Mononuclear cell (primary cell): ENCODE measurements at places on chromosomes 2 and 18. TPM values are rescaled to one million over a fixed set of nuclear protein-coding genes. Genes with fewer than 3 reads are reported as not detected.

The RGPD5 gene
- total RNA-seq: 217 TPM

The IL1R1 gene
- total RNA-seq: 2.6 TPM

The ST8SIA3 gene
- total RNA-seq: not detected

The CAPN14 gene
- total RNA-seq: 0.21 TPM

The SLC23A3 gene
- total RNA-seq: 0.31 TPM

The FAM110C gene
- total RNA-seq: 0.52 TPM

The UPP2 gene
- total RNA-seq: not detected

The PLA2R1 gene
- total RNA-seq: not detected

The TLX2 gene
- total RNA-seq: 0.10 TPM

The MOCOS gene
- under 0.01 TPM for total RNA-seq

The TRIM54 gene
- total RNA-seq: not detected

The CRYGD gene
- not detected for total RNA-seq

The CNGA3 gene
- not detected for total RNA-seq

The TGFA gene
- 0.63 TPM for total RNA-seq

The MOGAT1 gene
- not detected for total RNA-seq

The COLEC12 gene
- 0.21 TPM for total RNA-seq

The CCDC68 gene
- not detected for total RNA-seq

The TRIM43 gene
- not detected for total RNA-seq

The KCNIP3 gene
- not detected for total RNA-seq

The ABCB11 gene
- total RNA-seq: 0.42 TPM

The ANKRD12 gene
- 287 TPM for total RNA-seq

The GNAL gene
- total RNA-seq: 0.84 TPM

The RAPGEF4 gene
- total RNA-seq: 2.4 TPM

The NT5C1B gene
- total RNA-seq: not detected

The DNER gene
- 0.21 TPM for total RNA-seq

The RFTN2 gene
- total RNA-seq: under 0.01 TPM

The ACKR3 gene
- 2.7 TPM for total RNA-seq

The CABYR gene
- 0.84 TPM for total RNA-seq

The ANO7 gene
- 0.10 TPM for total RNA-seq

The KCNK3 gene
- total RNA-seq: 0.21 TPM

The SMIM21 gene
- total RNA-seq: not detected

The PLCD4 gene
- 0.21 TPM for total RNA-seq

The AOX1 gene
- total RNA-seq: not detected

The SCN3A gene
- total RNA-seq: 3.3 TPM

The C2orf78 gene
- not detected for total RNA-seq

The KATNAL2 gene
- total RNA-seq: 0.42 TPM

The GRHL1 gene
- total RNA-seq: 3.9 TPM

The MAP3K19 gene
- not detected for total RNA-seq

The TUBB8B gene
- not detected for total RNA-seq
